ENCODE measurements at places on chromosomes 5 and 9.
A peak's percentile ranks its signal among the peaks of the same experiment; 100 is the strongest.

- DNase-seq, result no peak
Observed at GRCh38 chr5:72353046-72353445, 32.9 kb downstream of the PTCD2 start.

DNA sequence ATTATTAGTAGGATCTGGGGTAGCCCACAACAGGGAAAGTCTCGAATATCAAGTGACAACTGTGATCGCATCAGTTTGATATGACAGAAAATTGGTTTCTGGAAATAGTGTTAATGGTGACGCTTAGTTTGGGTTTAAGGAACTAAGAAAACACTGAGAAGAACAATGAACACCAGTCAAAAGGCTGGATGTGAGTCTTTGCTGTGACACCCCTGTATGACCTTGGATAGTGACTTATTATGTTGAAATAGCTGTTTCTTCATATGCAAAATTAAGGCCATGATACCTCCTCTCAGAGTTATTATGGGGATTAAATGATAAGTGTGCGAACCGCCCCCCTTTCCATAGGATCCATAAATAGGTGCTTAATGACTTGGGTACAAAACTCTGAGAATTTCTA lies 926 bp downstream of the DNAJC25 start:
- DNase-seq, result peak; percentile 8

GRCh38 chr9:20808002-20808401 lies 123.9 kb downstream of the FOCAD start:
- DNase-seq, result no peak

DNA sequence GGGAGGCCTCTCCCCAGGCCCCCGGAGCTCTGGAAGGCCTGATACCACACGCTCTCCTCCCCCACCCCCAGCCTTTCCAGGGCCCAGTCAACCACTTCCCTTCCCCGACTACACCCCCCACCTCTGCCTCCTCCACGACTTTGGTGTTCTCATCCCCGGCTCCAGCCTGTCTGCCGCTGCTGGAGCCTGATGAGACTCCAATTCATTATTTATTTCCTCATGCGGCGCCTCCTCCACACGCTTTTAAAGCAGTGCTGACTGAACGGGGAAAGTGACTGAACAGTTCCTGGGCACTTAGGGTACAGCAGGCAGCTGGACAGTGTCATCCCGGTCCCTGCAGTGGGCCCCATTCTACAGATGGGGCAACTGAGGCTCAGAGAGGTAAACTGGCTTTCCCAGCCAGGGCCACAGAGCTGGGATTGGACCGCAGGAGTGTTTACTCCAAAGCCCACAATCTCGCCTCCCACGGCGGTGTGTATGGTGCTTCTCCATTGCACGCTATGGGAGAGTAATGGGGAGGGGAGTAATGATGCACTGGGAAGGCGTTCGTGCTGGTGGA lies 15.9 kb upstream of the RPL26L1 start:
- no peak for DNase-seq

- DNase-seq, result no peak
Observed at GRCh38 chr9:75170898-75171360, 82.6 kb downstream of the OSTF1 start.

Measured in CD4-positive, alpha-beta T cell treated with Interleukin-17A for 1 hour (primary cell).